Activated T-cell treated with anti-CD3 and anti-CD28 coated beads, Interleukin-2, amount 50 U/mL, for 48 hours (primary cell): ENCODE measurements at places on chromosomes 7 and 10.

DNA sequence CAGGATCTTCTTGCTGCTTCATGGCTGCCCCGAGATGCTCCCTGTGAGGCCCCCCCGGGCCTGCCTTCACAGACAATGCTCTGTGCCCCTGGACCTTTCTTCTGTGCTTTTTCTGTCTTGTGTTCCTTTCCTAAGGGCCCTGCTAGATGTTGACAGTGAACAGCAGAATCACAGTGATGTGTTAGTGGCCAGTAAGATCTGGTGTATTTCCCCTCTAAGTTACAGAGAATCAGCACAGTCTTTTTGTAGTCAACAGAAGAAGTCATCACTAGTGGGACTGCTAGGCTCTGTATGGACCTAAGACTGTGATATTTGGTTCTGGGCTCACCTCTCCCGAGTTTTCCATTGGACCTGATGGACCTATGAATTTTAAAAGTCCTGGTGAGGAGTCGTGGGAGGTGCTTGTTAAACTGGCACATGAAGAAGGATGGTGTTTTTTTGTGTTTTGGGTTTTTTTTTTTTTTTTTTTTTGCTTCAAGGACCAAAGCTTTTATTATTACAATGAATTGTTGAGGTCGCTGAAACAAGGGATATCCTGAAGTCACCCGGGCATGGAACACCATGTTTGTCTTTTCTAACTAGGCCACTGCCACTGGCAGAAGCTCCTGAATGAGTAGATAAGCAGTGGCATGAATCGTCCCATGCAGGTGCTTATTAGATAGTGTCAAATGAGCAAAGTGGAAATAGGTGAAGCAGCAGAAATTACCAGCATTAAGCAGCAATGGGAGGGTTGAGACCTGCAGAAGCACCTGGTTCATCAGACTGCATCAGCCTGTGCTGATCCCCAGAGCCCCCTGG, 194.8 kb downstream of the CELF2 start:
- no peak for DNase-seq

DNA sequence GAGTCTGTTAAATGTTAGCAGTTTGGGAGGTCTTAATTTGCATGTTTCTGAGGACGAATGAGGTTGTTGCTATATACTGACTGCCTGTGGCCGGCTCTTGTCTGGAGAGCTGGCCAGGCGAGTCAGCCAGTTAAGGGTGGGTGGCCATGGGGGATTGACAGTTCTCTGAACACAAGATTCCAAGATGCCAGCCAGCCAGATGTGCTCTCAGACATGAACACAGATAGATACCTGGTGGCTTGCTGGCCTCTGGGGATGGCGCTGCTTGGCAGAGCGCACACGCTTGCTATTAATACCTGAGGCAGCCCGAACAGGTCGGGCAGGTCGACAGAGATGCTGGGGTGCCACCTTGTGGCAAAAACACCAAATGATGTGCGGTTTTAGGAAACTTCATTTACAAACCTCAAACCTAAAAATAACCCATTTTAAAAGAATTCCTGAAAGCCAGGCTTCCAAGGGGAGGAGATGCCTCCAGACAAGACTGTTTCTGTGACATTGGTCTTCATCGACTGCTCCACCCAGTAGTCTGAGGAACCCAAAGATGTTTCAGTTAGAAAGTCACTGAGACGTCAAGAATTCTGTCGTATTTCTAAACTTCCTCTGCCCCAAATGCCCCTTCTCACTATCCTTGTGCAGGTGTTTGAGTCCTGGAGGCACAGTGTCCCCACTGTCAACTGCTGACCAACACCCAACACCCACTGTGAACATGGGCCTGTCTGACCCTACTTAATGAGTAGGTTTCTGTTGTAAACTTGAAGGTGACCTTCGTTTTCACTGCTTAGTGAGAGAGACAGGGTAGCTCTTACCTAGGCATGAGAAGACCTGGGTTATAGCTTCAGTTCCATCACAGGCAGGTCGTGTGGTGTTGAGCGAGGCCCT, 123.4 kb downstream of the NT5C2 start:
- peak; percentile 73 for DNase-seq

DNA sequence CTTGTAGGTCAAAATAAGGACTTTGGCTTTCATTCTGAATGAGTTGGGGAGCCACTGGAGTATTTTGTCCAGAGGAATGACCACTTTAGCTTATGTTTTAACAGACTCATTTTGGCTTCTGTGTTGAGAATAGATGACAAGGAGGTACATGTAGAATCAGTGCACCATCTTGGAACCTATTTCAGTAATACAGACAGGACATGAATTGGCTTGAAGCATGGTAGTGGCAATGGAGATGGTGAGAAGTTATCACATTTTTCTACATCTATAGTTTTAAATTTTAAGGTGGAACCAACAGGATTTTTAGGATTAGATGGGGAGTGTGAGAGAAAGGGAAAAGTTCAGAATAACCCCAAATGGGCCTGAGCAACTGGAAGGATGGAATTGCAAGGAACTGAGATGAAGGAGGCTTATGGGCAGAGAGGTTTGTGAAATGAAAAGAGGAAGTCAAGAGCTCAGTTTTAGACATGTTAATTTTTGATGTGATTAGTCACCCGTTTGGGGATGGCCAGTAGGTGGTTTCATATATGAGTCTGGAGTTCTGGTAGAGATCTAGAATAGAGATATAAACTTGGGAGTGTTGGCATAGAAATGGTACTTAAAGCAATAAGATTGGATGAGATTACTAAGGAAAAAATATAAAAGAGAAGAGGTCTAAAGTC, 89.2 kb upstream of the JAZF1 start:
- no peak for DNase-seq

DNA sequence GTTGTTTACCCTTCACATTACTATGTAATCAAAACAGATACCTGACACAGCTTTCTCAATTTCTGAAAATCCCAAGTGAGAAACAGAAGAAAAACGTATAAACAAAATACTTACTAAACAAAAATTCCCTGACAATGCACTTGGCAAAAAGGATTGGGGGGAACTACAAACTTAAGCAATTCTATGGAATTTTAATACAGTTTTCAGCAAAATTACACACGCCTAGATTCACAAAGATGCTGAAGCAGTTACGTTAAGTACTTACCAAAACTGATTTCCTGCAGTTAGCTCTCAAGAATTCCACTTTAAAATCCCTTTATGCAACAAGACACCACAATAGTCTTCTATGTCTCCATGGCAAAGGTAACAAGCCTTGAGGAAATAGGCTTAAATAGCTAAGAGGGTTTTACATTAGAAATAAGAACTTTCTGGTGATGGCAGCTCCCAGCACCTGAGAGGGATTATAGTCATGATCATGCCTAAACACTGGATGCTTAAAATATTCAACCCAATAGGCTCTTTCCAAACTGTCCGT, 10.8 kb downstream of the TOMM7 start:
- no peak for DNase-seq

GRCh38 chr7:64045301-64046040, at the start of gene ZNF727:
Gene ZNF727, plus strand, starts transcription at chr7:64045434. Its CDS starts 188 bp downstream, at chr7:64045622.
- peak; percentile 19 for DNase-seq

GRCh38 chr7:152704796-152705384, 28.9 kb upstream of the XRCC2 start:
- DNase-seq: no peak

DNA sequence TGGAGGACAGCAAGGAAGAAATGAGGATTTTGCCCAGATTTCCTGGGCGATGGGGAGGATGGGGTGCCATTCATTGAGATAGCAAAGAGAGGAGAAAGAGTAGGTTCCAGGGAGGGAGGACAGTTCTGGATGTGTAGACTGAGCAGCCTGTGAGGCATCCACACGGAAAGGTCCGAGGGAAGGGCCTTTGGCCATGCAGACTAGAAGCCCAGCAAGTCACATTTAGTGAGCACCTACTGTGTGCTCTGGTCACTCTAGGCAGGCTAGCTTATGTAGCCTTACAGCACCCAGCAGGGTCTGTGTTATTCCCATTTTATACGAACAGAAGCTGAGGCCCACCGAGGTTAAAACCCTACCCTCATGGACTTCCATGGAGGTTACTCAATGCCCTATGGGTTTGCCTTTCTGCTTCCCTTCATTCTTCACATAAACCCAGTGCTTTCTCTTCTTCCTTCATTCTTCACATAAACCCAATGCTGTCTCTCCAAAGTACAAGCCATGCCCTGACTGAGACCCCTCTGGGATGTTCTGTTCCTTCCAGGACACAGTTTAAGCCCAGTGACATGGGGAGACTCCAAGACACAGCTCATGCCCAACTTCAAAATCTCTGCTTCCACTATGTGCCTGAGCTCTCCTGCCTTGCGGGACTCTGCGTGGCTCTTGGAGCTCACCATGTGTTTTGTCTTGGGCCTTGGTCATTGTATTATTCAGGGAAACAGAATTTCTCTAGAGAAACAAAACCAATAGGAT, 13.7 kb downstream of the IL2RA start:
- peak; percentile 51 for DNase-seq

DNA sequence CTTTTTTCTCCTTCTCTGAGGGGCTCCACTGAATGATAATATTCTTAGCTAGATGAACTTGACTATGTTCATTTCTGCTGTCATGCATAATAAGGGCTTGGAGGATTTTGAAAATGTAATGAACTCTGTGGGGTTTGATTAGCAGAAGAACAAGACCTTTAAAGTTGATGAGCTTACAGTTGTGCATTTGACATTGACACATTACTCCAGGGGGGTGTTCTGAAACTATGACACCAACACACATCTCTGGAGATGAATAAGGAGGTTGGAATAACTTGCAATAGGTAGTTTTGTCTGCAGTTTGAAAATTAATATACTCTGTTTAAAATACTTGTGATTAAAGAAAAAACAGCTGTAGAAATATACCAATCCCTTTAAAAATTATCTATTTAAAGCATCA, 80.3 kb downstream of the ANK3 start:
- no peak for DNase-seq

DNA sequence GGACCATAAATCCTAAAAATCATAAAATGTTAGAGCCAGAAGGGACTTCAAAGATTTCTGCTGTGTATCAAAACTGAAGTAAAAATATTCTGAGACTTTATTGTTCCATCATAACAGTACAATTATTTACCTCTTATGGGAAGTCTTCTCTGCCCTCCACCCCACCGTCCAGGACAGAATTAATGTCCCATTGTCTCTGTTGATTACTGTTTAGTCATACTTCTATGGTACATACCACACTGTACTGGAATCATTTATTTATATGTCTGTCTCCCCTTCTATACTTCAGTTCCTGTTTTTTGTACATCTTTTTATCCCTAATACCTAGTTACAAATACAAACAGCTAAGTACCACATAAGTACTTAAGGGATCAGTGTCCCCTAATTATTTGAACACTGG, 91.4 kb upstream of the CAPZA2 start:
- no peak for DNase-seq

DNA sequence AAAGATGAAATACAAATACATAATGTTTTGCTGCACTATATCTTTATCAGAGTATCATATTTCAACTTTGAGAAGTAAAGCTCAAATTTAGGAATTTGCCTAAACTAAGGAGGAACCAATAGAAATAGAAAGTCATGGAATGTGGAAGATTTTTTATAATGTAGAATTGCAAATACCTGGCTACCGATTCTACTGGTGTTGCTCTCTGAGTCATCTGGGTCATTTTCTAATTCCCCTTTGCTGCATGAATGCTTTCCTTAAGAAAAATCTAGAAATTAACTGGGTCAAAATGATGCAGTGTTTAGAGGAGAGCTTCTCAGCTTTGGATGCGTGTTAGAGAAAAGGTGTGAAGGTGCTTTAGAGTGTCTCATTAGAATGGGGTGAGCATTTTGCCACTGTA, 568.9 kb upstream of the ANKRD30A start:
- DNase-seq: no peak

- peak; percentile 95 for DNase-seq
These were observed 31.1 kb downstream of the ADAP1 start for GRCh38 chr7:923108-924041.

DNA sequence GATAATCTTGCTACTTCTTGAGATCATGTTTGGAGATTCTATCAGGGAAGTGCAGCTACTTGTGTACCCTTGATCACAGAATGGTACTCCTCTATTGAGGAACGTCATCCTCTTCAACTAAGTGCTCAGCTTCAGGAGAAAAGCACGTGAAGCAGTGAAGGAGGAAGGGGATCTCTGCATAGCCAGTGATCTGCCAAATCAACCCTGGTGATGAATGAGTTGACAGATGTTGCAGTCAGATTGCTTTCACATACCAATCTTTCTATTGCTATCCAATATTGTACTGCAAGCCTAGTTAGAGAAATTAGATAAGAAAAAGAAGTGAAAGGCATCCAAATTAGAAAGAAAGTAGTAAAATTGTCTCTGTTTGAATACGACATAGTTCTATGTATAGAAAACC, 309.4 kb downstream of the TWIST1 start:
- no peak for DNase-seq

- peak; percentile 62 for DNase-seq
These were observed 494 bp downstream of the PALS2 start for GRCh38 chr7:24573554-24574338.

DNA sequence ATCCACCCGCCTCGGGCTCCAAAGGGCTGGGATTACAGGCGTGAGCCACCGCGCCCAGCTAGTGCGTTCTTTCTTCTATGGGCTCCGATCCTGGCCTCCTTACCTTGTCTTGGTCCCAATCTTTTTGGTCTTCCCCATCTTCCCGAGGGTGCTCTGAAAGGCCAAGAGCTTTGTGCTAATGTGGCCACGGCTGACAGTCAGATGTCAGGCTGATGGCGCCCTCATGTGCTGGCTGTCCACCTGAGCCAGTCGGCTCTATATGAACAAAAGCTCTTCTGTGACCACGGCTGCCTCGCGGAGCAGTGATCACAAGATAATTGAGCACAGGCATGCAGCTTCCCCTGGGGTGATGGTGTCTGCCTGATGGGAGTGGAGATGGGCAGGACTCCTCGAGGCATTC, 11.0 kb upstream of the AHCYL2 start:
- DNase-seq: peak; percentile 28

- DNase-seq: no peak
These were observed 904 bp downstream of the R3HCC1L start for GRCh38 chr10:98135222-98135899.

GRCh38 chr10:100995181-100995580, 4.4 kb upstream of the LZTS2 start:
- DNase-seq: no peak

- no peak for DNase-seq
These were observed 137.0 kb downstream of the NRF1 start for GRCh38 chr7:129748356-129749109.

GRCh38 chr10:114491933-114492332, 87.6 kb upstream of the AFAP1L2 start:
- no peak for DNase-seq

- DNase-seq: no peak
These were observed 37.6 kb downstream of the NDUFB2 start for GRCh38 chr7:140734096-140734495.

GRCh38 chr10:104328896-104329710, 9.2 kb downstream of the ITPRIP start:
- DNase-seq: peak; percentile 84

DNA sequence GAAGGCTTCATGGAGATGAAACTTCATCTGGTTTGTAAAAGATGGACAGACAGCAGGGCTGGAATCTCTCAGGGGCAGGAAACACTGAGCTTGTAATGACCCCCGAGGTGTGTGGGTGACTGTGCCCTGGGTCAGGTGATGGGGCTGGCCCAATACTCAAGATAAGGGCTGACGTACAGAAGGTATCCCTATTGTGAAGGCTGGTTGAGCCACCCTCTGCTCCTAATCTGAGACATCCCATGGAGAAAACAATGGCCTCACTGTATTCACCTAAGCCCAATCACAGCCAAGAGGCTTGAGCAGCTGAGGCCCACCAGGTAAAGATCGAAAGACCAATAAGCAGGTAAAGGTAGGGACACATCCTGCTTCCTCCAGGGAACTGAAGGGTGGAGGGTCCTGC, 34.8 kb upstream of the NUB1 start:
- DNase-seq: no peak
